ENCODE measurements at places on chromosomes 2 and 18.

DNA sequence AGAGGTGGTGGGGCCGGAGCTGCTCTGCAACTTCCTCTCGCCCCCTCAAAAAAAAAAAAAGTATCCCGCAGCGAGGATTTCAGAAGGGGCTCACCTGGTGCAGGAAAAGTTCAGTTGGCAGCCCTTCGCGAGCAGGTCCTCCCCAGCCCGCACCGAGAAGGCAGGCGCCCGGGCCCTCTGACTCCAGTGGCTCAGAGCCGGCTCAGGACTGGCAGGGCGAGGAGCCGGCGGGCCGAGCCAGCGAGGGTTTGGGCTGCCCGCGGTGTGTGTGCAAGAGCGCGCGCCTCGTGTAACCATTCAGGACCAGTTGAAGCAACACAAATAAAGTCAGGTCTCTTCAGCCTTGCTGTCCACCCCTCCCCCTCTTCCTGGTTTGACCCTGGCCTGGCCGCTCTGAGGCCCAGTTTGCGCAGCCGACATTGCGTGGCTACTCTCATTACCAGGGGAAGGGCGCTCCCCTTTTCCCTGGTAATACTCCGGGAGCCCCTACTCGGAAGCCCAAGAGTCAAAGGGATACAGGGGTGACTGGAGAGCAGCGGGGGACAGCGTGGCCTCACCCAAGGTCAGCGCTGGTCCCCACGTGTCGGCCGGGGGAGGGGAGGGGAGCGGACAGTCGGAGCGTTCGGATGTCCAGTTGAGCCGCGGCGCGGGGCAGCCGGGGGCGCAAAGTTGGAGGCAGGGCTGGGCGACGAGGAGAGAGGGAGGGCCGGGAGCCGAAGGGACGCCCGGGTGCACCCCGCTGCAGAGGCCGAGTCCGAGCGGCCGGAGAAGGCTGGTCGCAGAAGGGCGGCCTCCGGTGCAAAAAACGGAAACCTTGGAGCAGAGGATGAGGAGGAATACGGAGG, 12.3 kb downstream of the EN1 start:
- no peak for DNase-seq

DNA sequence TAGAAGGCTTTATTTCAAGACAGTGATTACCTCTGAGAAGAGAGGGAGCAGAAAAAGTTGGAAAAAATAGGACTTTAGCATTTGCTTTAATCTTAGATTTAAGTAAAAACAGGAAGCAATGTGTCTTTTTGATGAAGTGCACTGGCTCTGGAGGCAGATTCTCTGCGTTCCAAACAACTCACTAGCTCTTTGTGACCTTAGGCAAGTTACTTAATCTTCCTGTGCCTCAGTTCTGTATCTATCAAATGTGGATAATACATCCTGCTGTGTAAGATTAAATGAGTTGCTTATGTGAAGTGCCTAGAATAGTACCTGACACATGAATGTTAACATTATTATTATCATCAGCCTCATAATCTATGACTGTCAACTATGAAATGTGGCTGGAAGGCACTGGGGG, 42.3 kb downstream of the RPRD1A start:
- no peak for DNase-seq

DNA sequence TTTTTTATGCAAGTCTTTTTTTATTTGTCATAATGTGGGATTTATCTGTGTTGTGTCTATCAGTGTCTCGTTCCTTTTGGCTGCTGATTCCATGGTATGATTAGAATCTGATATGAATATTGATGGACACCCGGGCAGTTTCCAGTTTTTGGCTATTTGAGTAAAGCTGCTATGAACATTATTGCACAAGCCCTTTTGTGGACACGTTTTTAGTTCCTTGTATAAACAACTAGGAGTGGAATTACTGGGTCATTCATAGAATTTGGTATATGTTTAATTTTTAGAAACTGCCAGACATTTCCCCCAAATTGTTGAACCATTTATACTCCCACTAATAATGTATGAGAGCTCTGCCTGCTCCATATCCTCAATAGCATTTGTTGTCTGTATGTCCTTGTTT, 26.6 kb downstream of the HK2 start:
- no peak for DNase-seq

- no peak for DNase-seq
Observed at GRCh38 chr18:79448621-79449020, 52.9 kb downstream of the NFATC1 start.

DNA sequence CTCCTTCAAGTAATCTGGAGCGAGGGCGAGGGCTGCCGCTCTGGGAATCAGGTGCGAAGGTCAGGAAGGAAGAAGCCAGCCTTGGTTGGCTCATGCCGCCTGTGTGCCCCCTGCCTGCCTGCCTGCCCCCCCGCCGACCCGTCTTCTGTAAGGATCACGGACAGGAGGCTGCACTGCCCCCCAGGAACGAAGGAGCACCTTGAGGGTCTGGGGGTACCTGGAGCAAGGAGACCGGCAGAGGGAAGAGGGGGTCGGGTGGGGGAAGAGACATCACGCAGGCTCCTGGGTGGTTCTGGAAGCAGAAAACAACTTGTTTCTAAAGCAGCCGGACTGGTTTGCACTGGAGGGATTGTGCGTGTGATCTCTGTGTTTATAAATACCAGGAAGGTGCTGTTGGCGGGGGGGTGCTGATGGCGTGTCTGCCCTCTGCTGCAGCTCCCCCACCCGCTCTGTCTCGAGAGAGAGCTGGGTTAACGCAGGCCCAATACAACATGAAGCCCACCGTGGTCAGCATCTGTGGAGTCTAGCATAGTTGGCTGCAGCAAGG, 1.7 kb downstream of the FOSL2 start:
- DNase-seq = no peak

DNA sequence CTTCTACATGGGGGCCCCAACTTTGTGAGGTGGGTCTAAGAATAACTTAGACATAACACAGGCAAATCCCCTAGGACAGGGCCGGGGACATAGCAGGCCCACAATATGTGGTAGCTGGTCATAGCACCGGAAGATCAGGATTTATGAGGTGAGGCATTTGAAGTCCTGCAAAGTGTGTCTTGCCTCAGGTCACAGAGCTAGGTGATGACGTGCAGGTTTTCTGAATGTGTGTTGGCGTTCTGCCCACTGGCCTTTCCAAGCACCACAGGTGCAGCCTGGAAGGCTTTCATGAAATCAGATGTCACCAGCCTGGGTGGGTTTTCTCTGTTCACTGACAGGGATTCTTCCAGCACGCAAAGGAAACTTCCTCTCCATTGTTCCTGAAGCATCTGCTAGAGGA, 119.1 kb downstream of the LRATD1 start:
- DNase-seq = no peak

DNA sequence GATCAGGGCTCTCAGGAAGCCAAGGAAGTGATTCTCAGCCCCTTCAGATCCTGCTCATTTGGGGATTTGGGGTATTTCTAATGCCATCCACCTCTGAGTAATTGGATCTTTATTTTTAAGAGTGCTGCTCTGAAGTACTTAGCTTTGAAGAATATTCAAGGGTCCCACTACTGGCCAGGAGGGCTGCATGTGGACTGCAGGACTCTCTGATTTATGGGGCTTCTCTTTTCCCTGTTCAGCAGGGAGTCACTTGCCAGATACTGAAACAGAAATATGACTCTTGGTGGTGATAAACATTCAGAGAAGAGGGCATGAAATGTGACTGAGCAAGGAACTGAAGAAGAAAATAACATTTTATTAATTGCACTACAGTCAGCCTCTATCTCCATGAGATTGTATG, 138.5 kb downstream of the MTX2 start:
- DNase-seq = no peak

- peak; percentile 84 for DNase-seq
Observed at GRCh38 chr2:232327105-232328031, 51.2 kb upstream of the ALPP start.

- DNase-seq = no peak
Observed at GRCh38 chr2:235979753-235980435, 188.3 kb downstream of the GBX2 start.

DNA sequence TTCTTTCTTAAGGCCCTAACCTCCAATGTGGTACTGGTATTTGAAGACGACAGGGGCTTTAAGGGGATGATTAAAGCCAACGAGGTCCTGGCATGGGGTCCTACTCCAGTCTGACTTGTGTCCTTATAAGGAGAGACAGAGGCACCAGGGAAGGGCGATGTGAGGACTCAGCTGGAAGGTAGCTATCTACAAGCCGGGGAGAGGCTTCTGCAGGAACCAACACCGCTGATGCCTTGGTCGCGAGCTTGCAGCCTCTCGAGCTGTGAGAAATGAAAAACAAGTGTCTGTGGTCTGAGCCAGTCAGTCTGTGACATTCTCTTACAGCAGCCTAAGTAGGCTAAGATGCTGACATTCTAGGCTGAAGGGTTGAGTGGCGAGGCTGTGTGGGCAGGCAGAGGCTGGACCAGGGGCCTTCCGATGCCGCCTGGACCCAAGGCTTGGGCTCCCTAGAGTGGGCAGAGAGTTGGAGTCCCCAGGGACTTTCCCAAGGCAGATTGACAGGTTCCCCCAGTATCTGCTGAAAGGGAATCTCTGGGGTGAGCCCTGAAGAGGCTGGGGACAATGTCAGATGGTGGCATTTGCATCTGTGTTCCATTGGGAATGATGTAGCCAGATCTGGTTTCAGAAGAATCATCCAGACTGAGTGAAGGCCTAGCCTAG, 322.9 kb upstream of the HS6ST1 start:
- no peak for DNase-seq

DNA sequence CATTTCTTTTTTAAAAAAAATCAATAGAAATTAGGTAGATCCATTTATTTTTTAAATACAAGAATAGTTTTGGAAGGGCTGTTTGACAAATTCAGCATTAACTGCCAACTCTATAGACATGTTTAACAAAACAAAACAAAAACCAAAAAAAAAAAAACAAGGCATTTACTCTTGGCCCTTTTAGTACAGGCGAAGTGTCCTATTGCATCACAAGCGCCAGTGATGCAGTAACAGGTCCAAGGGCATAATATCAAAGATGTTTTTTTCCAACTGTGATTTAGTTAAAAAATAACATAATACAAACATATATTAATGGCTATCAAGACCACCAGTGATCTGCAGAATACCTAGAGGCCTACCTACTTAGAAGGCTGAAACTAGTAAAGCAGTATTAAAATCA, 55.3 kb downstream of the XDH start:
- no peak for DNase-seq

DNA sequence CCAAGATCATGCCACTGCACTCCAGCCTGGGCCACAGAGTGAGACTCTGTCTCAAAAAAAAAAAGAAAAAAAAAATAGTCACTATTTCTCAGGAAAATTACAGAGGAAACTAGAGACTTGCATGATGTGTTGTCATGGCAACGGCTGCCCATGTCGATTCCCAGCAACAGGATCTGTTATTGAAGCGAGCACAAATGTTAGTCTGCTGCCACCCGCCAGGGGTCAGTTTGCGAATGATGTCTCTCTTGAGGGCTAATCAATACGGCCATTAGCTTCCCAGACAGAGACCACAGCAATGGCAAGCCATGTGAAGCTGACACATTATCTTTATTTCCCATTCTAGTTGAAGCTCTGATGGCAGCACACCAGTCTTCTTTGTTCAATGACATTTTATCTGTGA, 32.4 kb upstream of the ACYP2 start:
- DNase-seq = no peak

GRCh38 chr18:74282755-74283554, 8.8 kb downstream of the CYB5A start:
- DNase-seq = no peak
